ENCODE measurements at places on chromosomes 5 and 9.

GRCh38 chr5:175037820-175038219 lies 313.4 kb downstream of the MSX2 start:
- DNase-seq, result no peak

GRCh38 chr5:151497391-151498002 lies 50.1 kb downstream of the SLC36A1 start:
- no peak for DNase-seq

DNA sequence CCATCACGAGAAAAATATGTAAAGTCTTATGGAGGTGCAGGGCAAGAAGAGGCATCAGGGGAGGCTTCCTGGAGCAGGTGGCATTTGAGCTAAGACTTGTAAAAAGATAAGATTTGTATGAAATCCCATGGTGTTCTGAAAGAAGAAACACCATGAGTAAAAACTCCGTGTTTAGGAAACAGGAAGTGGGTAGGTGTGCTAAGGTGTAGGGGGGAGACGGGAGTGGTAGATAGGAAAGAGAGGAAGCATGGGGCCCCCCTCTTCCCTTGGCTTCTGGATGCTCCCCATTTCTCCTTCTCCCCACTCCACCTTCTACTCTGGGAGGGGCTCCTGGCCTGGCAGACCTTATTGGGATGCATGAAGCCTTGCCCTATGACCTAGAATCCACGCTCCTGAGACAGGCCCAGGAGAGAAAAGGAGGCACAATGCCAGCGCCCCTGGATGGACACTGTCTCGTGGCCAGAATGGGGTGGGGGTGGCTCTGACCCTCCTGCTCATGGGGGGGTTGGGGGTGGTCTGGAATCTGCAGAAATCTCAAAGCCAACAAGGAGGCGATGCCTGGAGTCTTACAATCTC lies 103.6 kb downstream of the GTF3C4 start:
- DNase-seq, result no peak

DNA sequence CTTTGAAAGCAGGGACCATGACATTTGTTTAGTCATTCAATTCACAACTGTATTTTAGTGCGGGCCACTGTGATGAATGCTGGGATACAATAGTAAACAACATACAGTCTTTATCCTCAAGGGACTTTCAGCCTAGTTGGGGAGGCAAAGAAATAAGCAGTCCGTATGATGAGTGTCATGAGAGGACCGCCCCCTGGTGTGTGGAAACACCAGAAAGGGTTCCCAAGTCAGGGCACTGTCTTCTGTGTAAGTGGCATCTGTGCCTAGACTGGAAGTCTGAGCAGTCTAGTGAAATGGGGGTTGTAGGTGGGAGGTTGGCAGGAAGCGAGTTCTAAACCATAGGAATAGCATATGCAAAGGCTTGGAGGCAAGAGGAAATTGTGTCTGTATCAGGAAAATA lies 6.8 kb downstream of the C9orf43 start:
- DNase-seq, result no peak

DNA sequence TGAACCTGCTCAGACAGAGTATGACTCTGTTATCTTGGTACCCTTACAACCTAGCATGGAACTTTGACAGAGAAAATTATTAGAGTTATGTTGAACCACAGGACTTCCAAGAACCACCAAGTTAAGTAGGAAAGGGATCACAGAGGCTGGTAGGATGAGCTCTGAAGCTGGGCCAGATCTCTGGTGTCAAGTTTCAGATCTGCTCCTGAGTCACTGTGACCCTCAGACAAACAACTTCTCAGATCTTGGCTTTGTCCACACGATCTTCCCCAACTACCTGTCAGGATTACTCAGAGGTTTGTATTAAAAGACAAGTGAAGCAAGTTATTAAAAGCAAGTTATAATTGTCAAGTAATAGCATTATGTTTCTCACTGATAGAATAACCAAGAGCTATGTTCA lies 189.0 kb downstream of the SEC61B start:
- DNase-seq, result no peak

GRCh38 chr5:99258819-99259218 lies 330.0 kb upstream of the CHD1 start:
- no peak for DNase-seq

GRCh38 chr5:172559004-172559932 lies 81.8 kb upstream of the NEURL1B start:
- no peak for DNase-seq

- no peak for DNase-seq
Observed at GRCh38 chr5:176540956-176541337, 3.7 kb upstream of the RNF44 start.

DNA sequence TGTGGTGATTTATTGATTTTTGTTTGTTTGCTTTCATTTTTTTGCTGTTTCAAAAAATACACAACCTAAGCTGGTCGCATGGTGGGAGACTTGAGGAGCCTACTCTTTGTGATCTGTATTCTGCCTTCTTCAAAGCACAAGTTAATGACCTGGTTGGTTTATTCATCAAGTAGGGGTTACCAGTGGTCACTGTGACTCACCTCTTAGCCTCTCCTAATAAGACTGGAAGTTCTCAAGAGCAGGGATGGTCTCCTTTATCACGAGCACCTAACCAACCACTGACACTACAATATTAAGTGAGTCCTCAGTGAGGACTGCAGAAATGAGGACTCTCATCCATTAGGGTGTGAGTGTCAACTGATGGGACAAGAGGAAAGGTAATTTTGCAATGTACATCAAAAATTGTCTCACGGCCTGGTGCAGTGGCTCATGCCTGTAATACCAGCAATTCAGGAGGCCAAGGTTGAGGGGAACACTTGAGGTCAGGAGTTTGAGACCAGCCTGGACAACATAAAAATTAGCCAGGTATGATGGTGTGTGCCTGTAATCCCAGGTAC lies 13.6 kb upstream of the MTMR12 start:
- DNase-seq, result no peak

- DNase-seq, result no peak
Observed at GRCh38 chr5:62263401-62263800, 42.6 kb upstream of the KIF2A start.

DNA sequence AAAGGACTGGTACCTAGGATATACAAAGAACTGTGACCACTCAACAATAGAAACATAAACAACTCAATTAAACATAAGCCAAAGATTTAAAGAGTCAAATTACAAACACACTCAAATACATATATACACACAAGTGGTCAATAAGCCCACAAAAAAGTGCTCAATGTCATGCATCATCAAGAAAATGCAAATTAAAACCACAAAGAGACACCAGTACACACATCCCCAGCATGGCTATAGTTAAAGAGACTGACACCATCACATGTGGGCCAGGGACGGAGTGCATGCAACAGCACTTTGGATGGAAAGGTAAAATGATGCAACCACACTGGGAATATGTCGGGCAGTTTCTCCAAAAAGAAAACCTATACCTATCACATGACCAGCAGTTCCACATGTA lies 89.7 kb downstream of the CAAP1 start:
- DNase-seq, result no peak

DNA sequence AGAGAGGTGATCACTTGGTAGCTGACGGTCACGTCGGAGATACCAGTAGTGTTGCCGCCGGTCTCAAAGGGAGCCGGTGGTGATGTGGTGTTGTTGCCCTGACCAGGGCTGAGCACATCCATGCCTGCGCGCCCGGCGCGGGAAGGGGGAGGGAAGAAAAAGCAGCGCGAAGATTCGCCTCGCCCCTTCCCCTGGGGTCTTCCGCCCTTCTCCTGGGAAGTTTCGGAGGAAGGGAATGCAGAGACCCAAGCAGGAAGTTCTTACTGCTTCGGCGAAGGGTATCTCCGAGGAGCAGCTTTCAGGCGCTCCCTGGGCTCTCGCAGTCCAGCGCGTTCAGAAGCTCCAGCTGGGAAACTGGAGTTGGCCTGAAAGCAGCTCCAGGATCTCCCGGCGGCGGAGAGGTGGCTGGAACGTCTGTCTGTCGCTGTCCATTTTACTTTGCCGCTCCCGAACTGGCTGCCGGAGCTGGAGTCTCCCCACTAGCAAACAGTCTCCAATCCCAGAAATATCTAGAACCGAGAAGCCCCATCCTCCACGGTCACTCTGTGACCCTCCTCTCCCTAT lies 565 bp downstream of the HTR1A start:
- DNase-seq, result no peak

DNA sequence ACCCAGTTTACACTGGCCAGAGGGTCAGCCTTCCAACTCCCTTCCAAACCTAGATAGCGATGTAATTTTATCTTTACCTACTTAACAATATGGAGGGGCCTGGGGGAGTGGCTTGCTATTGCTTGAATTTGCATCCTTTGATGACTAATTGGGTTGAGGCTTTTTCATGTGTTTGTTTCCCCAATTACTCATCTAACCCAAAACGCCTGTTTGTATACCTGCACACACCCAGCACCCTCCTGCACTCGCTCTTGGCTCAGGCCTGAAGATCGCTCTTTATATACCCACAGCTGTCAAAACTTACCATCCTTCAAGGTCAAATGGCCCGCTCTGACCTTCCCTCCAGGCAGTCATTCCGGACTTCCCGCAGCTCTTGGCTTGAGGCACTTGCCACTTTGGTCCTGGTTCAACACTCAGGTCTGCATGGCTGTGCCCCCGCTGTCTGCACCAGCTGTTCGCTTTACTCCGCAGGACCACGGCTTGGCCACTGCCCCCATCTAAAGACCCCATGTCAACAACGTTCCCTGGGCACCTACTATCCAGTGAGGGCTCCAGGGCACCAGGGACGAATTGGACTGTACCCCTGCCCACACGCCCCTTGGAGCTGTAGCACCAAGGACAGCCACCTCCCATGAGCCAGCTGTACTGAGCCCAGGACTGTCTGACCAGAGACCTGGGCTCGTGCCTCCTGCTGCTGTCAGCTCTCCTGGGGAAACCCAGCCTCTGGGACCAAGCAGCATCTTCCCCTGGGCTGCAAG lies 76.1 kb upstream of the ADAMTS2 start:
- DNase-seq, result no peak

DNA sequence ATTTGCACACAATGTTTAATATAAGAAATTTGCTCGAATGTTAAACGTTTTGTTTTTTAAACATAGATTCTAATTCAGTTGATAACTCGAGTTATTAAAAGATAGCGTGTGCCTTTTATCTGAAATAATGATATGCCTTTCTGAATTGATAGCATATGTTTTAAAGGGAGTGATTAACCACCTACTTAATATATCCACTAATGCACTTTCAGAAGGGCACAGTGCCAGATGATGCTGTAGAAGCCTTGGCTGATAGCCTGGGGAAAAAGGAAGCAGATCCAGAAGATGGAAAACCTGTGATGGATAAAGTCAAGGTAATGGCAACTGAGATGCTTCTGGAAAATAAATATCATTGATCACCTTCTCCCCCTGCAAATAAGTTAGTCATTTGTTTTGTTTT lies 53.9 kb downstream of the ERAP1 start:
- no peak for DNase-seq

DNA sequence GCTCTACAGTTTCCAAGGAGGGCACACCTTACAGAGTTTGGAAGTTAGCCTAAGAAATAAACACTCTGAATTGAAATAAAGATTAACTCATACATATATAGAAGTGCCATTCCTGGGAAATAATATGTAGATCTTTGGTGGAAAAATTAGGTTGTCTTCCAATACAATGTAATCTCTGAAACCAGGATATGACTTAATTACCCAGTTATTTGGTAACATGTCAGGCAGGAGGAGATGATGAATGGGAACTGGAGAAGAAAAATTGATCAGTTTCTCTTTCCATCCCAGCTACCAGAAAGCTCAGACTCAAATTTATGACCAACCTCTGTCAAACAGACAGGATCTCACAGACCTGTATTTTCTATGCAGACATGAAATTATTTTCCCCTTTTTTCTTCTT lies 215.2 kb upstream of the SNX2 start:
- no peak for DNase-seq

Measured in activated CD4-positive, alpha-beta T cell treated with anti-CD3 and anti-CD28 coated beads, Interleukin-2, amount 50 U/mL, for 48 hours (primary cell).